ENCODE measurements at places on chromosomes 3 and 15.

- DNase-seq: no peak
Measured at GRCh38 chr15:99961011-99961441, 227.8 kb upstream of the LYSMD4 start.

DNA sequence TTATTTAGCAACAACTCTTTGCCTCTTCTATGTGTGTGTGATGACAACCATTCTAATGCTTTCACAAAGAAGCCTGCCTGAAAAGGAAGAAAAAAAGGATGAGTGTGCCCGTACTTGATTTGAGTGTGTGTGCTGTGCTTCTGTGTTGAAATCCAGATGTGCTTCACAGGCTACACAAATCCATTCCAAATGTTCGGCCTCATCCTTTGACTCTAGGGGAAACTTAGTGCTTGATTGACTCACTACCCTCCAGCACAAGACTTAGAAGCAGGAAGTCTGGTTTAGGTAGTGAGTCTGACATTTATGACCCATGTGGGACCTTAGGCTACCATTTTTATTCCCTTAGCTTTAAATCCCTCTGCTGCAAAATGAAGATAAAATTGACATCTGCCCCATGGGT lies 108.8 kb upstream of the PLAAT1 start:
- DNase-seq: no peak

GRCh38 chr15:59446232-59446957 lies 8.4 kb downstream of the FAM81A start:
- DNase-seq: no peak

DNA sequence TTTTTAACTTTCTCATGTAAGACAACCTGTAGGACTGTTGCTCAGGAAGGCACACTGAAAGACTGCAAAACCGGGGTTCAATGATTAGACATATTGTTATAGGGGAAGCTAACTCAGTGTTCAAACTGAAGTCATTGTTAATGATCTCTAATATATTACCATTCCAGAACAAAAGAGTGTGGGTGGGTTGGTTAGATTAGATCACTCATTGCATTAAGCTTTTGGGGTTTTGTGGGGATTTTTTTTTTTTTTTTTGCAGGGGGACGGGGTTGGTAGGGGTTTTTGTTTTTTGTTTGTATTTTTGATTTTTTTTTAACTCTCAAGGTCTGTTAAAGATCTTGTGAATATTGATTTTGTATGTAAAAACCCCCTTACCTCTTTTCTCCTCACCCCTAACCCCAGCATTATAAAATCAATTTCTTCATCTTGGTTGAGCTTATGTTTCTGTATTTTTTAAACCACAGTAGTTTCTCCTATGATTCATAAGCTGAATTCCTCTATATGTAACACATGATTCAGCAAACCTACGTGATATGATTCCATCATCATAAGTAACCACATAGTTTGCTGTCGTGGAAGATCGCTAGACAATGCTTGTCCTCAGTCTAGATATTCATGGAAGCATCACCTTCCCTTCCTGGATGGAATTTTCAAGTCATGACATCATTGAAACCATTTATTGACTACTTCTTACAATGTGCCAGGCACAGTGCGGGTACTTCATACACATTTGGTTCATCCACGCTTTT lies 544.1 kb upstream of the MDFIC2 start:
- DNase-seq: no peak

GRCh38 chr3:7737263-7737662 lies 764.4 kb upstream of the LMCD1 start:
- no peak for DNase-seq

GRCh38 chr15:78272776-78273175 lies 8.4 kb downstream of the DNAJA4 start:
- DNase-seq: no peak

- no peak for DNase-seq
Measured at GRCh38 chr3:129836381-129837064, 57.0 kb downstream of the TMCC1 start.

GRCh38 chr3:169453256-169454059 lies 210.1 kb downstream of the MECOM start:
- DNase-seq: peak; percentile 88

- no peak for DNase-seq
Measured at GRCh38 chr15:73584699-73585420, 48.3 kb downstream of the NPTN start.

DNA sequence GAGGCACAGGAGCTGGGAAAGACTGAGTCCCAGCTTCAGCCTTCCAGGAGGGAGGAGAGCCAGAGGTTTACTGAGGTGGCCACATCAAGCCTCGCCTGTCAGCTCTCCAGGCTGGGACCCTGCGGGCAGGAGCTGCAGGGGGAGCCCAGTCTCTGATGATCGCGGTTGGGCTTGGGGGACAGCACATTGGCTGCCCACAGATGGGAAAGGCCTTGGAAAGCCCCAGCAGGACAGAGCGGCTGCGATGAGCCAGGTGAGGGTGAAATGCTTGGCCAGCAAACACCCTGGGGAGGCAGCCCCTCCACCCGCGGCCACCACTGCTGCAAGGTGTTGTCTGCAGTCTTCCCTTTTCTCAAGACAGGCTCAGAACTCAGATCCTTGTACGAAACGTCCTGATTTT lies 31.2 kb downstream of the SEC61A1 start:
- DNase-seq: no peak

GRCh38 chr3:161069511-161070251 lies 35.5 kb downstream of the B3GALNT1 start:
- no peak for DNase-seq

DNA sequence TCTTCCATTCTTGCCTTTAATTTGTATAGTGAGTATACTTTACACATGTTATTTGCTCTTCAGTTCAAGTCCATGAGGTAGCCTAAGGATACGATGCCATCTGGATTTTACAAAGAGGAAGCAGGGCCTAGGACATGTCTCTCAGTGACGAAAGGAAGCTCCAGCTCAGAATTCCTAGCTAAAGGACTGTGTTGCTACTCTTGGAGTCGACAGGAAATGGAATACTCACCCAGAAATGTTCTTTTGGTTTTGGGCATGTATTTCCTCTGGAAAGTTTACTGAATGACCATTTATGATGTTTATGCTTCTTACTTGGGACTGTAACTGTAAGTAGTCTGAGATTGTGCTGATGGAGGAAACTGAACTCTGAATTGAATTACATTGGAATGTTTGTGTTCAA lies 12.5 kb downstream of the OXNAD1 start:
- DNase-seq: no peak

DNA sequence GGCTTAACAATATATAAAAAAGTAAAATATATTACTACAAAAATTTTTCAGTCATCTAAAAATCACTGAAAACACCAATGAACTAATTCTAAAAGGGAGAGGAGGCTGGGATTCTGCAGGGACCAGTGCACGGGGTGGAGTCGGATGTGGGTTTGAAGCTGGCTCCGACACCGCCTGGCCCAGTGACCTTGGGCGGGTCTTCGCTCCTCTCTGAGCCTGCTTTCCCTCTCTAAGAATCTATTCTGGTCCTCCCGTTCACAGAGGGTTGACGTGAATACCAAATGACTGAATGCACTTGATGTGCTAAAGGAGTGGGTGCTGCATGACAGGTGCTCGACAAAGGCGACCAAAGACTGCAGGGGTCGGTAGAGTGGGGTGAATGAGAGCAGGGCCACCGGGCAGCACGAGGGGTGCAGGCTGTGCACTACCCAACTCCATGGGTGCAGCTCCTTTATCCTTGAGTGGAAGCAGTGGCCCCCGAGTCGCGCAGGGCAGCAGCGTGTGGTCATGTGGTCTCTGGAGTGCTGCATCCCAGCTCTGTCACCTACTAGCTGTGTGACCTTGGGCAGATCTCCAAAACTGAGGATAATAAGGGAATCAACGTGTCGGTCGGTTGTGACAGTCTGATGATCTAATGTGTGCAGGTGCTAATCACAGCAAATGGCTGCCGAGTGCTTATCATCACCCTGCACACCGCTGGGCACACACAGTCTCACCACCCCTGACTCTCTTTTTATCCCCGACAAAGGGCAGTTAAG lies 8.6 kb upstream of the IQSEC1 start:
- no peak for DNase-seq

DNA sequence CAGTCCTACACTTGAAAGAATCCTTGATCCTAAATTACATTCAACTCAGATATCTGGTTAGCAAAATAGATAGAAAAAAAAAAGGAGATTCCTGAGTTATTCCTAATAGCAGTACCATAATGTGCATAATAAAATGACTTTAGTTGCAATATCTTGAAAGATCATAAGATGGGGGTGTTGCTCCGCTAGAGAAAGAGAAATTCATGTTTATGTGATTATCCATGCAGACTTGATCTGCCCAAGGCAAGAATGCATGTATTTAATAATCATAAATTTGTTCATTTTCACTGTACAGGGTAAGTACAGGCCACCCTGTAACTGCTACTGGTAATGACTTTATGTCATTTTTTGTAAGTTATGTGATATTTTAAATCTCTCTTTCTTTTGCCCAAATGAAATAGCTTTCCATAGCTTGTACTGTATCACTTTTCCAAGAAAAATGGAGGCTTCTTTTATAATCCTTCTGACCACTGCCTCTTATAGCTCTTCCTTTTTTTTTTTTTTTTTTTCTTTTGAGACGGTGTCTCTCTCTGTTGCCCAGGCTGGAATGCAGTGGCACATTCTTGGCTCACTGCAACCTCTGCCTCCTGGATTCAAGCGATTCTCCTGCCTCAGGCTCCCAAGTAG lies 84.6 kb downstream of the HCN4 start:
- DNase-seq: no peak

DNA sequence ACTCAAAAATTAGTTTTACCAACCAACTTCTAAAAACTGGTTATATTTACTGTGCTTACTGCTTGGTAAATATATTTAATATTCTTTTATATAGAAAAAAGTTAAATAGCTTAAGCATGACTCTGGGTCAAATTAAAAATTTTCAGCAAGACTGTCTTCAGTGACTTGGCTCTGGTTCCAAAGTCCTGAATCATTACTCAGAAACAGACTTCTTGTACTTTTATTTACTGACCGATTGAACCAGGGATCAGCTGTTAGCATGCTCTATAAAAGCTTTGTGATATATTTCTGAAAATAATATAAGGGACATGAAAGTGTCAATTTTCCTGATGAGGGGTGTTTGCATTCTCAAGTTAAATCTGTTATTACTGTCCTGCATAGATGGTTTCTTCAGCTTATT lies 164.3 kb downstream of the MCTP2 start:
- DNase-seq: no peak

- DNase-seq: no peak
Measured at GRCh38 chr15:55829826-55830225, 86.9 kb upstream of the PRTG start.

- no peak for DNase-seq
Measured at GRCh38 chr3:45940781-45941365, 2.4 kb upstream of the CXCR6 start.

DNA sequence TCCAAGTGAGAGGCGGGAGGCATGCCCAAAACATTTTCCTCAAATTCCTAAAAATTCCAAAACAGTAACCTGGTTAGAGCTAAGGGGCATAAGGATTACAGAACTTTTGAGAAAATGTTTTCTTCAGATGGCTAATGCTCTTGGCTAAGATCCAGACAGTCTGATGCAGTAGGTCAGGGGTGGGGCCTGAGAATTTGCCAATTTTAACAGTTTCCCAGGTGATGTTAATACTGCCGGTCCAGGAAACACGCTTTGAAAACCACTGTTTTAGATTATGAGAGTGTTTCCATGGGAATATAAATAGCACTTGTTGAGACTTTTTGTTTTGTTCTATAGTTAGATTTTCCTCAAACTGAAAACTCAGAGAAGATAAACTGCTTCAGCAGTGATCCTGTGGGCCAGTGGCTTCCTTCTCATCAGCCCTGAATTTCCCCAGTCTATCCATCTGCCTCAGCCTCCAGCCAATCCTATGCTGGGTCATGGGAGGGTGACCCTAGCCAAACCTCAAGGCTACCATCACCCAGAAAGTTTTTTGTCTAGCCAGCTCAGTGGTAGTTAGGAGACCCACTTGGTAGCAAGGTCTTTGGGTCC lies 71.6 kb upstream of the ACP3 start:
- no peak for DNase-seq

- no peak for DNase-seq
Measured at GRCh38 chr3:183490653-183491052, 62.2 kb upstream of the MCF2L2 start.

DNA sequence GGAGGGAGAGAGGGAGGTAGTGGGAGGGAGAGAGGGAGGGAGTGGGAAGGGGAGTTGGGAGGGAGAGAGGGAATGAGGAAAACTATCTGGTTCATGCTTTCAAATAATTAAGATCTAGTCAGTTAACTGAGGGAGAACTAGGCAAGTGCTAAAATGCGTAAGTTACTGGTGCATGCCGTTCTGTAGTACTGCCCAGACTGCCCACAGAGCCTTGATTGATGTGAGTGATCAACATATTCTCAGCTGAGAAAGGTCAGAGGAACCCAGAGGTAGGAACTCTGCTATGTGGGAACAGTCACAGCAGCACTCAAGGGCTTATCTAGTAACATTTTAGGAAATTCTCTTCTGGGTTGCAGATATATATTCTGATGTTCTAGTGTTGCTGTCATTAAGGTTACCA lies 149.8 kb upstream of the ROBO1 start:
- no peak for DNase-seq

DNA sequence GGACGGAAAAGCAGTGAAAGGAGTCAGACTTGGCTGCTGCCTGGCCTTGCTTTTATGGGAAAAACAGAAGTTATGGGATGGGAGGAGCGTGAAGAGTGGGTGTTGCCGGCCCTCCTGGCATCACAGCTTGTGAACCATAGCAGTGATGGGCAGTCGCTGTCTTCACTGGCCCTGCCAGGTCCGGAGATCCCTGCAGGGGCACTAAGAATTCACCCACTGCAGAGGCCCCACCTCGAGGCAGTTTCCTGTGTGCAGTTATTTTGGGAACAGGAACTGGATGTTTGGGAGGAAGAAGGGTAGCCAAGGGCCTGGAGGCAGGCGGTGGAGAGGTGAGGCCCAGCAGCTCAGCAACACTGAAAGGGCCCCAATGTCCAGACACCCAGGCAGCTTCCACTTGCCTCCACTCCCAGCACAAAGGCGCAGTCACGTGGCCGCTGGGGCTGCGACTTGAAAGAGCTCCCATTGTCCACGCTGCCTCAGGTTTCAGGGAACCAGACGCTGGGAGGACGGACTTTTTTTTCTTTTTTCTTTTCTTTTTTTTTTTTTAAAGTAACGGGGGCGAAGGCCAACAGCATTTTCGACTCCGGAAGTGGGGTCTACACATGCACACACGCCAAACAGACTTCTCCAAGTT lies 255.6 kb downstream of the ZNF621 start:
- no peak for DNase-seq

- no peak for DNase-seq
Measured at GRCh38 chr3:181725830-181726229, 14.1 kb downstream of the SOX2 start.

- DNase-seq: no peak
Measured at GRCh38 chr3:112569265-112569664, 7.4 kb downstream of the SLC35A5 start.

GRCh38 chr15:63909819-63910437 lies 76.2 kb upstream of the HERC1 start:
- DNase-seq: no peak

DNA sequence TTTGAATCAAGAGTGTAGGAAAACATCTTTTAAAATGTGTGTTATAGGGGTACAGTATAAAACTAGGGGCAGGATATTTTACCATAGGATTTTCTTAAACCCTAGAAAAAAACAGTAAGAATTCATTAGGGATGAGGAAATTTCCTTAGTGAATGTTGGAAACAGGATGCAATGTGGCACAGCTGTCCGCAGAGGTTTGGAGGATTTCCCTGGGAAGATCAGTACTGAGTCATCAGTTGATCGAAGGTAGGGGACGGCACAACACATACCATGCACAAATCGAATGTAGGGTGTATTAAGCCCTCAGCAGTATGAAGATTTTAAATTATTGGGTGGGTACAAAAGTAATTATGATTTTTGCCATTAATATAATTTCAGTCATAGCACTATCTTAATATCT lies 49.9 kb downstream of the FNDC3B start:
- no peak for DNase-seq
